ENCODE measurements at places on chromosomes 2 and 18.

DNA sequence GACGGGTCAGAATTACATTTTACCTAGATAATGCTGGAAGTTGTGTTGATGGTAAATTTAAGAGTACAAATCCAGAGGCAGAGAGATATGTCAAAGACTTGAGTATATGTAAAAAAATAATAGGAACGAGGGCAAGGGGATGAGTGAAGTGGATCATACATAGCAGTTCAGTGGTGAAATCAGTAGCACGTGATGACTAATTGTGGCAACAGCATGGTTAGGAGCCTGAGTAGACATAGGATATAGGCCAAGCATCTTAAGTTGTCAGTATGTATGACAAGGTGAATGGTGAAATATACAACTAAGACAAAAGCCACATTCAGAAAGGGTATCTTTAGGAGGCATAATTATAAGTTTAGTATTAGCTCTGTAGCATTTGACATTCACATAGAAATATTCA lies 826.5 kb upstream of the PIK3C3 start:
- DNase-seq, result no peak

GRCh38 chr2:159124441-159124911 lies 156.0 kb downstream of the TANC1 start:
- DNase-seq, result no peak

GRCh38 chr2:136136931-136137330 lies 19.0 kb upstream of the CXCR4 start:
- peak; percentile 92 for DNase-seq

DNA sequence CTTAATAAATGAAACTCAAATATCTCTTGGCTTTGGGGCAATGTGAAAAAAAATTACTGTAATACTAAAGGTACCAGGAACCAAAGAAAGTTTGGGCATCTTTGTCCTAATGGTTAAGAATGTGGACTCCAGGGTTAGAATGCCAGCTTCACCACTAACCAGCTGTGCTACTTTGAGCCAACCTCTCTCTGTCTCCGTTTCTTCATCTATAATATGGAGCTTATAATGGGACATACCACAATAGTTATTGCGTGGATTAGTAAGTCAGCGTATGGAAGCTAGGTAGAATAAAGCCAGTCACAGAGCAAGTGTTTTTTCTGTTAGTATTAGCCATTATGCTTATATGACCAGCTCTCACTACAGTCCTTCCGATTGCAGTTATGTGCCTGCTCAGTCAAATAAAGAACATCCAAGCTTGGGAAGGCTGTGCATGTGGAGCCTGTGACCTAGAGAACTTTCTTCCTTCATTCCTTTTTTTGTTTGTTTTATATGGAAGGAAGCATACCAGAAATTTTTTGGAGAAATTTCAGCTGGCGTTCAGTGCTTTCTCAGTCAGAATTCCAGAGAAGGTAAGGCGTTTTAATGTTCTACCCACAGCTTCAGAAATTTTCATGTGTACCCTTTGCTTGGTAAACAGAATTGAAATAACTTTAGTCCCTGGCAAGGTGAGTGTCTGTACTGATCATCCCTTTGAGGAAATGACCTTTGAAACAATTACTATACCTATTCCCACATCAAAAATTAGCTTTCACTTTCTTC lies 114.0 kb upstream of the RND3 start:
- DNase-seq, result no peak

- no peak for DNase-seq
Observed at GRCh38 chr2:98548920-98549818, 59.1 kb downstream of the COA5 start.

DNA sequence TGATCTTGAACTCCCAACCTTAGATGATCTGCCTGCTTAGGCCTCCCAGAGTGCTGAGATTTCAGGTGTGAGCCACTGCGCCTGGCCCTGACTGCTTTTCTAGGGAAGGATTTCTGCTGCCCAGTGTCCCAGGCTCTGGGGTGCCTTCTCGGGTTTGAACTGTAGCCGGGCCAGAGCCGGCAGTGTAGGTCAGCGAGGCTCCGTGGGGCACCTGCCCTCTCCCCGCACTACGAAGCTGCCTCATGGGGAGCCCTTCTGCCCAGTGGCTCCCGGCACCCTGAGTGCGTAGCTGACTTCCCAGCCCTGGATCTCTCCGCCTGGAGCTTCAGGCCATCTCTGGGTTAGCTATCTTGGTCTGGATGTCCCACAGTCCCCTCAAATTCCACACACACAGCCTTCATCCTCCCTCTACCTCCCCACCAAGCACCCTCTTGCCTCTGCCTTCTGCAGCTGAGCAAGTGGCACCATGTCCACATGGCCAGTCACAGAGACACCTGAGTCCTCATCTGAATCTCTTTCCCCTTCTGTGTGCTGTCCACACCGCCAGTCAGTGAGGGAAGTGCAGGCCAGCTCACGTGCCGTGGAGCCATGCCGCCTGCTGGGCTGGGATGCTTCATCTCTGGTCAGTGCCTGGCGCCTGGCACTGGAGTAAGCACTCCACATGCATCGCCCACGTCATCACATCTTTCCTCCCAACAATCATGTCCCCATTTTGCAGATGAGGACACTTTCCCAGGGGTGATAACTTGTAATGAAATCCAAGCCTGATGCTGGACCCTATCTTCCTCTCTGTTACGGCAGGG lies 69.2 kb downstream of the EDAR start:
- no peak for DNase-seq

DNA sequence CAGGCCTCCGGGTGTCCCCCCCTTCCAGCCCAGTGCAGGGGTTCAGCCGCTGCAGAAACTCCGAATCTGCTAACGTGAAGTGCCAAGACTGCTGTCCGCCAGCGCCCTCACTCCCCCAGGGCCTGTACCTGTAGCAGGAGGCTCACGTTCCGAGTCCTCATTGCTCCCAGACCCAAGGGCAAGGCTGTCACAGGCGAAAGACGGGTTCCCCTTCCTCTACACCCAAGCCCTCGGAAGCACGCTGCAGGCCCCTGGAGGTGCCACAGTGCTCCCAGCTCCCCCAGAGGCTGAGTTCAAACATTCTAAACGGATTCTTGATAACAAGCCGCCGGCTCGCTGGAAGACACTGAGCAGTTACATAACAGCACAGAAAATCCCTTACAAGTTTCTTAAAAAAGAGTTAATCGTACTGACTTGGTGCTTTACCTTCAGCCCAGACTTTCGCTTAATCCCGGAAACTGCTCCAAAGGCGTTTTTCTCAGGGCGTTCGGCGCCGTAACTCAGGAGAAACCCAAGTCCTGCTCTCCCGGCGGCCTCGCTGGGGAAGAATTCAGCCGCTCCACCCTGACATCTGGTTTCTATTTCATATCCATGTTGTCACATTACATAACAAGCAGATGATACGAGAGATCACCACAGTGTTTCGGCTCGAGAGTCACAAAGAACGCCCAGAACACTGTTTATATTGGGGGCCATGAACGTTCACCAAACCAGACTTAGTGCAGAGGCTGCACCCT lies 92.0 kb downstream of the HDAC4 start:
- DNase-seq, result no peak

DNA sequence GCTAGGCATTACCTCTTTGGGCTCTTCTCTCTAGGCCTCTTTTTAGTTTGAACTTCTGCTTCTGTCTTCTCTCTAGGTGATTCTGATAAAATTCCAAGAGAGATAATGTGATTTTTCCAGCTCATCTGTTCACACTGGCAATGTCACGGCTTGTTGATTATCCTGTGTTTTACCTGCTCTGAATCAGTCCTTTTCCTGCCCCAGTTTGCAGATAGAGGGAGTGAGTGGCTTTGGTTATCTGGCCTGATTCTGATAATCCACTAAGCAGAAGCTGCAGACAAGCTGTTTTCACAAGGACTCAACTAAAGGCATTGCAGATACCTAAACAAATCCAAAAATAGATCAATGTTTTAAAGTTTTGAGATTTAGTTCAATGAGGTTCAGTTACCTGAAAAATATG lies 111.9 kb downstream of the DCC start:
- DNase-seq, result no peak

- DNase-seq, result no peak
Observed at GRCh38 chr2:235868645-235869044, 299.5 kb downstream of the GBX2 start.

GRCh38 chr2:24409700-24410556 lies 49.6 kb upstream of the ITSN2 start:
- DNase-seq, result peak; percentile 81

GRCh38 chr2:227030789-227031188 lies 133.2 kb downstream of the COL4A4 start:
- DNase-seq, result no peak

DNA sequence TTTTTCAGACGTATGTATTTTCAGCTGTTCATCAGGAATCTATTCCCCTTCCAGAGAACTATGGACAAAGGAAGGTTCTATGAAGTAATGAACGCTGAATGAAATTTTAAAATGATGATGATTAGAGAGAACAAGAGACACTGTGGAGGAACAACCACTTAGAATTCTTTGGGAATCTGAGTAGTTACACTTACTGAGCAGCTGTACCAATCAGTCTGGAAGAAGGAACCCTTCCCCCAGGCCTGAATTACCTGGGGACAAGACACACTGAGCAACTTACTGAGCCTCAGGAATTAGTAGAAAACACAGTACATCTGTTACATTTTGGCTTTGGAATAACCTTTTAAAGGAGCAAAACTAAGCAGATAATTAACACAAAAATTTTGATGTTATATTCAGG lies 1.9 kb downstream of the MSTN start:
- no peak for DNase-seq

DNA sequence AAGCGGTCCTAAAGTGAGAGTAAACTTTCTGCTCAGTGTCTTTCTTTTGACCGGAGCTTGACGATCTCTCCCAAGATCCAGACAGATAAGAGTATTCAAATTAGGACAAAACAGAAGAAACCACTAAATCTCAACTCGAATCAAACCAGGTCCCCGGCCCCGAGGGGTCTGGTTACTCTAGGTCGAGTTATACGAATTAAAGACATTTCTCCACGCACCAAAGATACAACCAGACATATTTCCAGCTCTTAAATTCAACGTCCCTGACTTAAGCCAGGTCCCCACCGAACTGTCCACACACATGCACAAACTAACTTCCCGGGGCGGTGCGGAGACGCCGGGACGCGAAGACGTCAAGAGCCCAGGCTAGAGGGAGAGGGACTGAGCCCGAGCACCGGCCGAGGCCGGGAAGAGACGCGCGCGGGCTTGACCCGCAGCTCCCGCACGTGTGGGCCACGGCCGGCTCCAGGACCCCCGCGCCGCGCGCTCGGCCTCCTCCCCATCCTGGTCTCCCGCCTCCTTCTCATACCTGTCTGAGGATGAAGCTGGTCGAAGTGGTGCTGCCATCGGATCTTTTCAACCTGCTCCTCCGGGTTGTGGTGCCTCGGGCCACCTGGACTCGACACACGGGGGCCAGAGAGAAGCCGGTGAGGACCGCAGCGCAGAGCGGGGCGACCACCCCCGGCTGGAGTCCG lies 896 bp downstream of the CACNB4 start:
- no peak for DNase-seq

GRCh38 chr2:102063487-102063911 lies 71.7 kb downstream of the IL1R2 start:
- no peak for DNase-seq

GRCh38 chr2:71173096-71173495 lies 42.7 kb downstream of the MPHOSPH10 start:
- DNase-seq, result no peak

- no peak for DNase-seq
Observed at GRCh38 chr2:109123586-109124201, 5.3 kb upstream of the SH3RF3 start.

GRCh38 chr2:133431289-133431688 lies 137.0 kb downstream of the NCKAP5 start:
- DNase-seq, result no peak

GRCh38 chr2:22946553-22946952 lies 438.4 kb upstream of the KLHL29 start:
- DNase-seq, result no peak

DNA sequence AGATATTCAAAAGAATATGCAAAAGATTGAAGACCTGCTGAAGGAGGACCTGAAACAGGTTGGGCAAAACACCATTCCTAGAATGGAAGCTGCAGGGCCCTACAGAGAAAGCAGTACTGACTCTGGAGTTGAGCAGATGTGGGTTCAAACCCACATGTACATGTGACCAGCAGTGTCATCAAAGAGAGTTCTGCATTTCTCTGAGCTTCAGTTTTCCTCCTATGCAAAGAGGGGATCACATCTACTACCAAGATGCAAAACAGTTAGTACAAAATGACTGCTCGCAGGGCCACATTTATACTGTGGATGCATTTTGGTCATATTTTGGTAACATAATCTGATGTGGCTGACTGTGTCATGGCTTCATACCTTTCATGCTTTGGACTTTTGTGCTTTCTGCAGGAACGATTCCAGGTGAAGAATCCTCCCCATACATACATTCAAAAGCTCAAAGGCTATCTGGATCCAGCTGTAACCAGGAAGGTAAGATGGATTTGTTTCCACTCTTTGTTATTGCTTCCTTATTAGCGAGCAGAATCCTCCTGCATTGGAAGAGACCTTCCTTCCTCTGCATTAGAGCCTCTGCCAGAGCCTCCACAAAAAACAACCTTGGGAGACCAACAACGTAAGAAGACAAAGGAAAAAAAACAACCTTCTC lies 174.8 kb downstream of the PRPF40A start:
- no peak for DNase-seq

- DNase-seq, result no peak
Observed at GRCh38 chr18:61602836-61603235, 269.6 kb downstream of the CDH20 start.

DNA sequence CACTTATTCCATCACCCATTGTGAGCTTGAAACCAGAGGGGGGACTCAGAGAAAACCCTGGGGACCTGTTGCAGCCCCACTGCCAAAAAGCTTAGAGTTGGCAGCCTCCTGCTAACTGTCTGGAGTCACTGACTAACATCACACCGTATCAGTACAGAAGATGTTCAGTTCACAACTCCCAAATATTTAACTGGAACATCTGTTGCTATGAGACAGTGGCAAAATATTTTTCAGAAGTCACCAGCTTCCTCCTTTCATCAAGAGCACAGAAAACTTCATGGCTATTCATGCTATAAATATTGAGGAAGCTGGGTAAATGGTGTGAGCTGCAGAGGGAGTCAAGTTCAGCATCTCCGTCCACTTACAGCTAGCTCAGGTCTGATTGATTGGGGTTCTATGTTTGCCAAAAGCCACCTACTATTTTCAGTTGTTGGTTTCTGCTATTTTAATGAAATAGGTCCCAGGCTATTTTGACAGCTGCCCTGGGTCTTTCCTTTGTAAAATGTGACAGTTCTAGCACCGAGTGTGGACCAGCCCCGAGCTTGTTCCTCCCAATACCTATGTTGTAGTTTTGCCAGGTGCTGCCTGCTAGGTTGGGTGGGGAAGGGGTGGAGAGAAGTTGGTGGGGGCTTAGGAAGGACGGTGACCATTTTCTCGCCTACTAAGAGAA lies 9.8 kb downstream of the TUBB6 start:
- no peak for DNase-seq

- peak; percentile 64 for DNase-seq
Observed at GRCh38 chr2:177604271-177605065, 211.9 kb downstream of the AGPS start.

DNA sequence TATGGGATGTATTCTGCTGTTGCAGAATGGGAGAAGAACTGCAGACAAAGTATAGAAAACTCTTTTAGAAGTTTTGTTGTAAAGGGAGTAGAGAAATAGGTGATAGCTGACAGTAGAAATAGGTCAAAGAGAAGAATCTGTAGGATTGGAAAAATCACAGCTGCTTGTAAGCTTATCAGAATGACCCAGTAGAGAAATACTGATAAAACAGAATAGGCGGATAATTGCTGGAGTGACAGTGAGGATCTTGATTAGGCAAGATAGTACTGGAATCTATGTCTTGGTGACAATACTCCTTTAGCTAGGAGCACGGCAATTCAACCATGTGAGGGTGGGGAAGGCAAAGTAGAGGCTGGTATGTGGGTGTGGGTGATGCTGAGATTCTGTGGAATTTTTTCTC lies 4.5 kb upstream of the SMAD4 start:
- DNase-seq, result no peak

- no peak for DNase-seq
Observed at GRCh38 chr2:128751746-128752145, 433.1 kb upstream of the HS6ST1 start.

Measured in NCI-H2081 (cell line).